ENCODE measurements at places on chromosomes 2 and 18.

- no peak for DNase-seq
These were observed 569.0 kb downstream of the DCDC2C start for GRCh38 chr2:4272261-4272858.

GRCh38 chr18:75262511-75262910 lies 51.9 kb downstream of the TSHZ1 start:
- DNase-seq: no peak

DNA sequence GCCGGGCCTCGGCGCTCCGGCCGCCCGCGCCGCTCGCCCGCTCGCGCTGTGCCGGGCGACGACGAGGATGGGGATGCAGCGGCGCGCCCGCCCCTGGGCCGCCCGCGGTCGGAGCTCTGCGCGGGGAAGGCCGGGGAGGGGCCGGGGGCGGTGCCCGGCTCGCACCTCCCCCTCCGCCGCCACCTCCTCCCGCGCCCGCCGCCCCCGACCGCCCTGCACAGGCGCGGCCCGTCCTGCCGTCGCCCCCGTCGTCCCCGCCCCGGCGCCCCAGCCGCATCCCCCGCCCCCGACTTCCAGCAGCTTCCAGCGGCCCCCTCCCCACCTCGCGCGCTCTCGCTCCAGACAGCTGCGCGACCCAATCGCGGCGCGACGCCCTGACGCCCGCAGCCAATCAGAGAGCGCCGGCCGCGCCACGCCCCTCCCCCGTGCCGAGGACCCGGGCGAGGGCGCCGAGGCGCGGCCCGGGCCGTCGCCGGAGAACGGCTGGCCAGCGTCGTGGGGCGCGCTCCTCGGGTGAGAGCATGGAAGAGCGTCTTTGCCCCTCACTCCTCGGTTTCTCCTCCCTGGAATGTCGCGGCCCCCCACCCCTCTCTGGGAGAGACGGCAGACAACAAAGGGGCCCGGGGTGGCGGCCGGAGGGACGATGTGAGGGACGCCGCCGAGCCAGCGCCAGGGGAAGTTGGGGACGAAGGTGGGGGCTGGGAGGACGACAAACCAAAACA lies at the start of gene MBOAT2:
Gene MBOAT2 (minus strand): TSS at position 69 of the 722 bp plus-strand sequence. CDS start 70 bp downstream, outside the sequence.
- DNase-seq: peak; percentile 98

GRCh38 chr2:213241817-213242216 lies 42.4 kb upstream of the SPAG16 start:
- DNase-seq: no peak

DNA sequence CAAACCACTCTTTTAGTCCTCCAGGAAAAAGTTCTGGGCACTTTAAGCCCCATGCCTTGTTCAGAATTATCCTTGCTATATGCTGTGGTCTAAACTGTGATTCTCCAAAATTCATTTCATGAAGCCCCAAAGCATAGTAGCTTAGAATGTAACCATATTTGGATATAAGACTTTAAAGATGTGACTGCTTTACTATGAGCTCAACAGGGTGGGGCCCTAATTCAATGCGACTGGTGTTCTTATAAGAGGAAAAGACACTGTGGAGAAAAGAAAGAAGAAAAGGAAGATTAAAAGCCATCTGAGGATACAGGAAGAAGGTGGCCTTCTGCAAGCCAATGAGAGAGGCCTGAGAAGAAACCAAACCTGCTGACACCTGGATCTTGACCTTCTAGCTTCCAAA lies 174.8 kb downstream of the GALNT13 start:
- DNase-seq: no peak

DNA sequence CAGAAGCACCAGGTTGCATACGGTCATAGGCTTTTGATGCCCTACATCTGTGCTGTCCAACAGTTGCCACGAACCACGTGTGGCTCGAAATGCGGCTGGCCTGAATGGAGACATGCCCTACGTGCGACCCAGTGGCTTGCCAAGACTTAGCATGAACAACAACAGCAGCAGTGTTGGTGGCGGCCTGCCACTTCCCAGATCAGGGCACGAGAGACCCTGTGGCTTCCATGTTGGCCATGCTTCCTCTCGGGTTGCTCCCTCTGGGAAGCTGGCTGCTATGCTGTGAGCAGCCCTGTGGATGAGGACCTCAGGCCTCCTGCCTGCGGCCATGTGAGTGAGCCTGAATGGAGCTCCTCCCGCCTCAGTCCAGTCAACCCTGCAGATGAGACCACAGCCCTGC lies 212.3 kb downstream of the HDAC4 start:
- no peak for DNase-seq

DNA sequence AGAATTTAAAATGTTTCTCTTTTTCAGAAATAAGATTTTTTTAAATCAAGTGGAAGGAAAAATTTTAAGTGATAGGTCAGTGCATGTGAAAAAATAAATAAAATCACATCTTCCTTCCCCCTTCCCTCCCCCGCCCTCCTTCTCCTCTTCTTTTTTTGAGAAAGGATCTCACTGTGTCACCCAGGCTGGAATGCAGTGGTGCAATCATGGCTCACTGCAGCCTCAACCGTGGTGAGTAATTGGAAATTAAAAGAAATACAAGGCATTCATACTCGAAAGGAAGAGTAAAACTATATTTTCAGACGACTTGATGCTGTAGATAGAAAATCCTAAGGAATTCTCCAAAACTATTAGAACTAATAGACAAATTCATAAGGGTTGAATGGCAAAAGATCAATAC lies 16.9 kb upstream of the CRACDL start:
- DNase-seq: no peak

DNA sequence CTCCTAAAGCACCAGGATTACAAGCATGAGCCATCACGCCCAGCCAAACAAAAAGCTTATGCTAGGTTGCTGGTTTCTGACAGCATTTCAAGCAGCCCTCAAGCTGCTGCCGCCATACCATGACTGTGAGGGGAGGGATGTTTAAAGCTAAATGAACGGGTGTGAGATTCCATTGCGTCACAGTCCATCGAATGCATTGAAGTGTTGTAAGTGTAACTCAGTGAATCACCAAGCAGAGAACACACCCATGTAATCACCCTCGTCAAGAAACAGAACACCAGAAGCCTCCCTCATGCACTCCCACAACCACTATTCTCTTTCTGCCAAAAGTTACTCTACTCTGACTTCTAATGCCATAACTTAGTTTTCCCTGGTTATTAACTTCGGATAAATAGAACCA lies 32.8 kb upstream of the MC5R start:
- DNase-seq: no peak

GRCh38 chr2:236214376-236214995 lies 46.3 kb upstream of the GBX2 start:
- no peak for DNase-seq

DNA sequence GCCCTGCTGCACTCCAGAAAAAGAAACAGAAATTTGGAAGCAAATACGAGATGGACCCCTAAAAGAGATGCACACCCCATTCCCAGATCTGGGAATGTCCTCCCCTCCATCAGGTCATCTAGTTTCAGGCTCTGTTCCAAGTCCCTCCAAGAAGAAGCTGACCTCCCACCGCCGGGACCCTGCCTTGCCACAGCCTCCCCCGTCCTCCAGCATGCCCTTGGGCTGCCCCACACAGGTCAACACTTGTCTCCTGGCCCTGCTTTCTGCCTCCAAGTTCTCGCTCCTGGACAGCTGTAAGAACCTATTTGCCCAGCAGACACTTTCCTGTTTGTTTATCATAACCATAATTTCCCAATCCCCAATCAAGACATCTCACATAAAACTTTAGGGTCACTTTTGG lies 2.0 kb downstream of the ASPRV1 start:
- DNase-seq: no peak

DNA sequence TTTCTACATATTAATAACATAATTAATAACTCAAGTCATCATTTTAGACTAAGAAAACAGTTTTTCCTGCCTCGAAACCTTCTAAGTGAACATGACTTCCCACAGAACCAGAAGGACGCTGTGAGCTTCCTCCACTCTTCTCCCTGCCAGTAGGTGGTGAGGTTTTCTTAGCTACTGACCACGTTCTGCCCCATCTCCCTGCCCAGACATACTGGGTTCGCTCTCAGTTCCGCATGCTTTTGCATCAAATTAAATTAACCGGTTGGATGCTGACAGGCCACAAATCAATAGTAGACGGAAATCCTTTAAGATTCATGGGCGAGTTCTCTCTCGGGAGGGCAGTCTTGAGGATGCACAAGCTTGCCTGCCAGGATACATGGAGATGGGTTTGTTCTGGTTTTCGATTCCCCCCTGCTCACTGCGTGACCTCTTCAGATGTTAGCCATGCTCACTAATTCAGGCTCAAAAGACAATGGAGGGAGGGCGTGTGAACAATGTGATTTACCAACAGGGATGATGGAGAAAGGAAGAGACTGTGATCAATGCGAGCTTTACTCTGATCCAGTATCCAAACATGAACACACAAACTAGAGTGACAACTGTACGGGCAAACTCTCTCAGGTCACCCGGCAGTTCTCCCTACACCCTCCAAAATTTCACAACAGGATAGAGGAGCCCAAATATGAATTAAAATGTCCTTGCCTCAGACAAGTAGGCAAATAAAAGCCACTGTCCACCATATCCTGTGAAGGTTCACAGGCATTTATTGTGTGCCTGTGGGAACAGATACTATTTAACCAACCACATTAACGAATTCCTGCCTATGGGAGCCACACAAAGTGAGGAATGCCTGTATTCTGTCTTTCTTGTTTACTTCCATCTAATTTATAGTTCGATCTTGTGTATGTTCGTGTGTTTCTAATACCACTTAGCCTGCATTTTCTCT lies 375.7 kb downstream of the EIPR1 start:
- no peak for DNase-seq

GRCh38 chr2:218009765-218010139 lies 7.0 kb upstream of the TNS1 start:
- DNase-seq: no peak

DNA sequence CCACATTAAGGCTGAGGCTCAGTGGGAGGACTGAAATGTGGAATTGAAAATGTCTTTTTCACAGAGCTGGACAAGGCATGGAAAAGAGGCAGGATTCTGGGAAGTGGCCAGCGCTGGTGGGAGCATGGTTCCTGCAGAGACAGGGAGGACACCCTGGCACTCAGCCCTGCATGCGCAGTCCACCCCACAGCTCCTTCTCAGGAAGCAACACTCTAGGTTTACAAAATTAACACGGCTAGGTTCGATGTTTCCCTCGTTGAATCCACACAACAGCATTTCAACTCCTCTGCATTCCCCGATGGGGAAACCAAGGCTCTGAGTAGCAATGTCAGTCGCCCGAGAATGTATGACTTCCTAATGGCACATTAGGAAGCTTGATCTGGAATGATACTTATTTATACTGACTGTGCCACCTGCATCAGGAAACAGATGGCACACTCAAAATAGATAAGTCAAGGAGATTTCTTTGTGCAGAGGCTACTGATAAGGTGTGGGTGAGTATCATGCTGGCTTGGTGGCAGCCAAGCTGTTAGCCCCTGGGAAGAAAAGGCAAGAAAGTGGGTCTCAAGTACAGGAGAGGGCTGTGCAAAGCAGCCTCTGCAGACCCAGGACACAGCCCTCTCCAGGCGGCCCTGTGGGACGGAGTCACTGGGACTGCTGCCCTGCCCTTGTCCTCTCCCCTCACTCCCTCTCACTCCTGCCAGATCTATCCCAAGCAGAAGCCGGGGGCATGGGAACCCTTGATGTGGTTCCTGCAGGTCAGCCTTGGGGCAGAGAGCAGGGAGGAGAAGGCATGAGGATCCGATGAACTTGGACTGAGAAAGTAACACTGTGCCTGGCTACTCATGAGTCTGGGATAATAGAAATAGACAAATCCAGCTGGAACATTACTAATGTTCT lies 158.4 kb upstream of the FHL2 start:
- no peak for DNase-seq

GRCh38 chr2:192004188-192004963 lies 157.5 kb upstream of the CAVIN2 start:
- no peak for DNase-seq

DNA sequence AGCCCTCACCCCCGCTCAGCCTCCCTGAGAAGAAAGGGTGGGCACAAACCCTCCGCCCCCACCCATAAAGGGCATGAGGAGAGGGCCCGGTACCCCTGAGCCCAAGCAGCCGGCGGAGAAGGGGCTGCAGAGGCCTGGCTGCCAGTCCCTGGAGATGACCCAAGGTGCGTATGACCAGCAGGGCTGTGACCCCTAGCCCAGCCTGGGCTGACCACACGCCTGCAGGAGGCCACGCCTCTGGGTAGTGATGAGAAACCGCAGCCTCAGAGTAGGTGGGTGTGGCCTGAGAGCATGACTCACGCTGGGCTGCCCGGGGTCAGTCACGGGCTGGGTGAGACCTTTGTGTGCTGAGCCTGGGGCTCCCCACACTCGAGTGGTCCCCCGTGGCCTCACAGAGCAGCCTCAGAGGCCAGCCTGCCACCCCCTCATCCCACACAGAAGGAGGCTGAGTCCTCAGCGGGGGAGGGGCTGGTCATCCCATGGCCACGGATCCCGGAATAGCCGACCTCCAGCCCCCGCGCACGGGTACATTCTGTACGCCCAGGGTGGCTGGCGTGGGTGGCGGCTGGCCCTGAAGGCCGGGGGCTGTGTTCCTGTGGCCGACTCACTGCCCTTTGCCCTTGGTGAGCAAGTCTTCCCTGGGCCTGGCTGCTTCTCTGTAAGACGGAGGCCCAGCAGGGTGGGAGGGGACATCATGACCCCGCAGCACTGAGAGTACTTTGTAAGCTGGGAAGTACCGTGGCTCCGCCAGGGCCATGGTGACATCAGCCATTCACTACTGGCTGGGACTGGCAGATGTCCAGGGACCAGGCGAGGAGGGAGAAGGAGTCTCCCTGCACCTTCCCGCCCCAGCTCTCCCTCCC lies 110.8 kb upstream of the OTOS start:
- DNase-seq: peak; percentile 93

DNA sequence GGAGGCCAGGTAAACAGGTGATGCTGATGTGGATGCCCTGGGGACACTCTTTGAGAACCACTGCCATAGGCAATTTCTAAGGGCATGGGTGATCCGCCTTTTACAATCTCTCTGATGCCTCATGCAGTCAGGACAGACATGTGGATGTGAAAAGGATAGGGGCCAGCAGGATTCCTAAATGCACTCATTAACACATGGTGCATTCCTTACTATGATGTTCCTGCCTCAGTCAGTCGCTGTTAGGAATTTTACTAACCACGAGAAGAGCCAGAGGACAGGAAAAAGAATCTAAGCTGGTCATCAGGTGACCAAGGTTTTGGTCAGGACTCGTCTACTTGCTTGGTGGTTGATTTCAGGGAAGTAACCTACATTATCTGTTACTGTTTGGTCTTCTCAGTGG lies 191.0 kb downstream of the ARL4C start:
- DNase-seq: no peak

DNA sequence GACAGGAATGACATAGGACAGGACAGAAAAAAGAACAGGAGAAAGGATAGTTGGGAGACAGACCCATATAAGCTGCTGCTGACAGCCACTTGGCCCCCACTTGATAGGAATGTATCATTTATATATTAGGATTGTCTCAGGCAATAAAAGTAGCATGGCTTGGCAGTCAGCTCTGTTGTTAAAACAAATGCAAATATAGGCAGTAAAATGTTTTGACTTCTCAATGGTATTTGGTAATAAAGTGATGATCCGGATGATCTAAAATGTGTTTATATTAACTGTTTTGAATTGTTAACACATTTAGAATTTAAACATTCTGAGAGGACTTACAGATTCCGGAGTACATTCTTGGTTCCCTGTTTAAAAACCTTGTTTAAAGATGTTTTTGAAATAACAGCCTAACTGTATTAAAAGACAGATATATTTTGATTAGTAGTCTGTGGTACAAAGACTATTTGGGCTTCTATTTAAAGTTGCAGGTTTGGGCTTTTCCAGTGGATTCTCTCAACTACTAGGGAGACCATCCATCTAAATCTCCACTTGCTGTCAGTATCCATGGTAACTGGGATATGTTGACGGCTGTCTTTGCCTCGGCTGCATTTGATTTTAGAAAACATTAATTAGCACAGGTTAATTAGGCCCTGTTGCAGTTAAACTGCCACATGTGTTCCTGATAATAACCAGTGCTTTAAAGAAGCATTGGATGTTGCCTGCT lies 147.6 kb downstream of the ESCO1 start:
- DNase-seq: no peak

GRCh38 chr2:160469621-160470204 lies 23.9 kb downstream of the RBMS1 start:
- DNase-seq: no peak

Measured in HTR-8/SVneo (cell line).